ENCODE measurements at places on chromosomes 4 and X.

DNA sequence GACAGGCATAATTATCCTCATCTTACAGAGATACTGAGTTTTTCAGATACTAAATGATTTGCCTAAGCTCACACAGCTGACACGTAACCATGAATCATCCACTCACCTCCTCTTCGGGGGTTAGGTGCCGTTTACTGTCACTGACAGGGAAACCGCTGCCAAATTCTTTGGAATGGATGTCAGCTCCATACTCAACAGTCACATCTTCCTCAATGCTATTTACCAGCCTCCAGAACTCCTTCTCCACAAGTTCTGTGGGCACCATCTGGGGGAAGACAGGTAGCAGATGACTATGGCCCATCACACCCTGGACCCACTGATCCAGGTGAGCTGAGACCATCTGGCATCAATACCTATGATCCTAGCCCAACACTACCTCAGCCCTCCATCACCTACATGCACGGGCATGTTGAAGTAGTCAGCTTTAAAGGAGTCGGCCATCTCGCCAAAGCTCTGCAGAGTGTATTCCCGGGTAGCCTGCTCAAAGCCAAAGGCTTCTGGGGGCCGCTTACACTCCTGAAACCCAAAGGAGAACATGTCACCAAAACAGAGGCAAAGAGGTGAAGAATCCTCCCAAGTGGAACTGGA lies 13.5 kb downstream of the KDM5C start:
- no peak for DNase-seq

DNA sequence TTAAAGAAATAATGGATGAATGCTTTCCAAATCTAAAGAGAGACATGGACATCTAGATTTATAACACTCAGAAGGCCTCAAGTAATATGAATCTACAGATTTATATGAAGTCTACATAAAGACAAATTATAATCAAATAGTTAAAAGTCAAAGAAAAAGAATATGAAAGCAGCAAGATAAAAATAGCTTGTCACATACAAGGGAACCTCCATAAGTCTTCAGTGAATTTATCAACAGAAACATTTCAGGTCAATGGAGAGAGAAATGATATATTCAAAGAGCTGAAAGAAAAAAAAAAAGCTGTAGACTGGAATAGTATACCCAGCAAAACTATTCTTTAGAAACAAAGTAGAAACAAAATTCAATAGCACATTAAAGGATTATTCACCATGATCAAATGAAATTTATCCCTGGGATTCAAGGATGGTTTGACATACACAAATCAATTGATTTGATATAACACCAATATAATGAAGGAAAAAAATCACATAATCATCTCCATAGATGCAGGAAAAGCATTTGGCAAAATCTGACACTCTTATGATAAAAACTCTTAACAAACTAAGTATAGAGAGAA lies 346.6 kb upstream of the PABPC4L start:
- DNase-seq = no peak

- DNase-seq = peak; percentile 43
Measured at GRCh38 chr4:173167758-173168395, 734 bp upstream of the GALNT7 start.

DNA sequence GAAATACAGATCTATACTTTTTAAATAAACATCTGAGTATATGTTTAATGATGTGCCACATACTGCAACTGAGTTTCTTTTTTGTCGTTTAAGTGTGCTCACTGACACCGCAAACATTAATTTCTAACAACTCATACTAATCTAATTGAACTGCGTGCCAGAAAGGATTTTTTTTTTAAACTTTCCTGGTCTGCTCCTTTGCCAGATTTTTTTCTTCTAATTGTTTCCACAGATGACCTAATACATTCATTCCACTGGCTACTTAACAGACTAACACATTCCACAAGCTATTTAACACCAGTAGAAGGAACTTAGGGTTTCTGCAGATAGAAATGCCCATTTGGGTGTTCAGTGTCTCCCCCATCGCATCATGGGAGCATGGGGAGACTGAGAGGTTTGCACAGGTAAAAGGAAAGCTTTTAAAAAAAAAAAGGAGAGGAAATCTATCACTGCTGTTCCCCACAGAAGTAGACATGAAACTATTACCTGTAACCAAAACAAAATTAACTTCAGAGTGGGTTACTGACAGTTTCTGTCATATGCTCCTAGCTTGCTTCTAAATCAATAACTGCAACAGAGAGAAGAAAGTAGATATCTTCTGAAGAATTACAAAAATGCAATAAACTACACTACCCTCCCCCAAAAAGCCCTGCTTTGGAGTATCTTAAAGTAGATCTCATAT lies 31.6 kb downstream of the SH3KBP1 start:
- no peak for DNase-seq

- no peak for DNase-seq
Measured at GRCh38 chrX:46991664-46992063, 79.4 kb downstream of the JADE3 start.

DNA sequence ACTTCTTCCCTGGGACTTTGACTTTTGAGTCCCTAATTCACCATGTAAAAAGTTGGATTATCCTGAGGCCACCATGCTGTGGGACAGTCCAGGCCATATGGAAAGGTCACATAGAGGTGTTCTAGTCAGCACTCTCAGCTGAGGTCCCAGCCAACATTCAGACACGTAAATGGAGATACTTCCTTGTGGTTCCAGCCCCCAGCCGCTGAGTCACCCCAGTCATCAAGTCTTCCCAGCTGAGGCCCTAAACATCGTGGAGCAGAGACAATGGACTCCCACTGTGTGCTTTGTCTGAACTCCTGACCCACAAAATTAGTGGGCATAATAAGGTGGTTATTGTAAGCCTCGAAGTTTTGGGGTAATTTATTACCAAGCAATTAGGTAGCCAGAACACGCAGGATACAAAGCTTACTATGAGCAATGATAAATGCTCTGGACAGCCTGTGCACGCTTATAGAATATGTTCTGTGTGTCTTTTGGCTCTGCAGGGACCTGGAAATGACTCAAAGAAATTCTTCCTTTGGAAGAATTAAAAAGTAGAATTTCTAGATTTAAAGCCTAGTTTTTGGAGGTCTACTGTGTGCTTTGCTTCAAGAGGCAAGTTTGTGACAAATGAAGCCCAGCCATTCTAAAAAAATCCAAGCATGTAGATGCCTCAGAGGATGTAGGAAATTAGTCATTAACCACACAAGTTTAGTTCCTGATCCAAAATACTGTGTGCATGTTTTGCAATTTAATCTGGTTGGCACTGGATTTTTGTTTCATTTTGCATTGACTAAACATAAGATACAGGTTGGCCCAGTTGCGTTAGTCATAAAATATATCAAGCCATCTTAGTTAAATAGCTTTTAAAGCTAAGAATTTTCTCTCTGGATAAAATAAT lies 33.2 kb upstream of the SLC9A7 start:
- DNase-seq = peak; percentile 14

- no peak for DNase-seq
Measured at GRCh38 chr4:90727938-90728337, 600.7 kb downstream of the CCSER1 start.

DNA sequence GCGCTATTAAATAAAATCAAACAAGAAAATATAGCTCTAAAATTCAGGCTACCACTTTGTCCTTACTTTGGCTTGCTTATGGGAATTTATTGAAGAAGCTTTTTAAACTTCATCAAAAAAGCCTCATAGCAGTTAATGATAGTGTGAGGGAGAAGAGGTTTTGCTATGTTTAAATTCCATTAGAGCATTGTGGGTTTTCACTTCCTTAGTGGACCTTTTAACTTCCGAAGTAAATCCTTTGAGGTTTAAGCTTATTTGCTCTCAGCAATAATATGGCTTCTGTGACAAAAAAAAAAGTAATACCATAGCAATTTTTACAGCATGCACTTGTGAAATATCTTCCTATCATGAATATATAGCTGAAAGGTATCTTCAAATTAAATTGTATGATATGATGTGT lies 120.2 kb upstream of the NDST4 start:
- DNase-seq = no peak

DNA sequence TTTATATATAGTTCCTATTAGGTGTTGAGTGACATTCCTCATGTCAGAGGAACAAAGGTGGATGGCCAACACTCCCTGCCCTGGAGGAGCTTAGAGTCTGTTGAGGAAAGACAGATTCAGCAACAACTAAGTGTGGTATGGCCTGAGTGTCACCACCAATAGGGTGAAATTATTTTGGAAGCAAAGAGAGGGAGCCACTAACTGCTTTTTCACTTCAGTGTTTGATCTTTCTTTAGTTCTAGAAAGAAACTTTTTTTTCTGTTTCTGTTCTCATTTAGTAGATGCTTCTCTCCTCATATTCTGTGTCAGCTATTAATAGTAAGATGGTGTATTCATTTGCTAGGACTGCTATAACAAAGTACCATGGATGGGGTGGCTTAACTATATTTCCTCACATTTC lies 81.5 kb downstream of the ARX start:
- no peak for DNase-seq

DNA sequence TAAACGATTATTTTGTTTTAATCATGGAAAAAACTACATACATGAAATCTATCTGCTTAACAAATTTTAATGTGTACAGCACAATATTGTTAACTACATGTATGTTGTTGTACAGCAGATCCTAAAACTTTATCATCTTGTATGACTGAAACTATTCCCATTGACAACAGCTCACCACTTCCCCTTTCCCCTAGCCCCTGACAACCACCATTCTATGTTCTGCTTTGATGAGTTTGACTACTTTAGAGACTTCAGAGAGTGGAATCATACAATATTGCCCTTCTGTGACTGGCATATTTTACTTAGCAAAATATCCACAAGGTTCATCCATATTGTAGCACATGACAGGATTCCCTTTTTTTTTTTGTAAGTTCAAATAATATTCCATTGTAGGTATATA lies 185.9 kb downstream of the CFAP299 start:
- no peak for DNase-seq

GRCh38 chrX:132001127-132001526 lies 22.0 kb upstream of the STK26 start:
- no peak for DNase-seq

- DNase-seq = peak; percentile 10
Measured at GRCh38 chr4:65007841-65008439, 598.7 kb upstream of the TECRL start.

GRCh38 chr4:99846891-99847290 lies 30.3 kb downstream of the DAPP1 start:
- DNase-seq = no peak

DNA sequence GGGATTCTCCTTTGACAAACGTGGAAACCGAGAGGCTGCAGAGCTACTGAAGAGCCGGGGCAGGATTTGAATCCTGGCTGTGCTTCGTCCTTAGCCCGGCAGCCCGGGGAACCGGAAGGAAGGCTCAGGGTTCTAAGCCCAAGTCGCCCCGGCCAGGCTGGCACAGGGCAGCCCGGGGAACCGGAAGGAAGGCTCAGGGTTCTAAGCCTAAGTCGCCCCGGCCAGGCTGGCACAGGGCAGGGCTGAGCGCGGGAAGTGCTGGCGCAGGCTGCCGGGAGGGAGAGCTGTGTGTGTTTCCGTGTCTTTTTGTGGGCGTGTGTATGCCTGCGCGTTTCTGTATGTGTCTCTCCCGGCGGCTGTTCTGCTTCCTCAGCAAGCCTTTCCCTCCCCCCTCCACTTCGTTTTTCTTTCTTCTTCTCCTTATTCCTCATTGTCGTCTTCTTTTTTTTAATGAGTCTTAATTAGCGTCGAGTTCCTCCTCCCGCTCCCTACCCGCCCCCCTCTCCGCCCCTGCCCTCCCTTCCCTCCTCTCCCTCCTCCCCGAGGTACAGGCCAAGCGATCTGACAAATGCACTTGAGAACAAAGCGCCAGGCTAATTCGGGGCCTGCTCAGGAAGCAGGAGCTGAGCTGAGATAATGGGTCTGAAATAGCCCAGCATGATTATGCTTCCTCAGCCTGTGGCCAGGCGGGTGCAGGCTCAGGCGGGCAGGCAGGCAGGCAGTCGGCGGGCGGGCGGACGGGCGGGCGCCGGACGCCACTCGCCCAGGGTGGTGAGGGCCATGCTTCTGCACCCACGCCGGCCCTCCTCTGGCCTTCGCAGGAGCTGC lies 65.9 kb downstream of the EFNB1 start:
- DNase-seq = no peak

DNA sequence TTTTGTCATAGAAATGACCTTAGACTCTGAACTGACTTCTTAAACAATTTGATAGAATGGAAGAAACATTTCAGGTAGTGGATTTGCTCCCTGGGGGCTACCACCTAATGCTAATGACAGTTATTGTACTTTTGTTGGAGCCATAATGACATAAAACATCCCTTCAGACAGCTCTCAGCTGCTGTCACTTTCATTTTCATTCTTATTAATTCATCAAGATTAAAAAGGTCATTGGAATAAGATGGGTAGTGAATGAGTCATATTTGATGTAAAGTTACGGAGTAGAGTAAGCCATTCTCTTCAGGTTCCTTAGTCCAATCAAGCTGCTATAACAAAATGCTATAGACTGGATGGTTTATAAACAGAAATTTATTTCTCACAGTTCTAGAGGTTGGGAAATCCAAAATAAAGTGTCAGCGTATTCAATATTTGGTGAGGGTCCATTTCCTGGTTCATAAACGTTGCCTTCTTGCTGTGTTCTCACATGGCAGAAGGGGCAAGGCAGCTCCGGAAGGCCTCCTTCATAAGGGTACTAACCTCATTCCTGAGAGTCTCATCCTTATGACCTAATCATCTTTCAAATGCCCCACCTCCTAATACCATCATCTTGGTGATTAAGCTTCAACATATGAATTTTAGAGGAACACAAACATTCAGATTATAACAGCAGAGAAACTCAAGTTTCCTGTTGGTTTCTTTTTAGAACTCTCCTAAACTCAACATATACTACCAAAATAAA lies 268.5 kb downstream of the ARAP2 start:
- DNase-seq = no peak

DNA sequence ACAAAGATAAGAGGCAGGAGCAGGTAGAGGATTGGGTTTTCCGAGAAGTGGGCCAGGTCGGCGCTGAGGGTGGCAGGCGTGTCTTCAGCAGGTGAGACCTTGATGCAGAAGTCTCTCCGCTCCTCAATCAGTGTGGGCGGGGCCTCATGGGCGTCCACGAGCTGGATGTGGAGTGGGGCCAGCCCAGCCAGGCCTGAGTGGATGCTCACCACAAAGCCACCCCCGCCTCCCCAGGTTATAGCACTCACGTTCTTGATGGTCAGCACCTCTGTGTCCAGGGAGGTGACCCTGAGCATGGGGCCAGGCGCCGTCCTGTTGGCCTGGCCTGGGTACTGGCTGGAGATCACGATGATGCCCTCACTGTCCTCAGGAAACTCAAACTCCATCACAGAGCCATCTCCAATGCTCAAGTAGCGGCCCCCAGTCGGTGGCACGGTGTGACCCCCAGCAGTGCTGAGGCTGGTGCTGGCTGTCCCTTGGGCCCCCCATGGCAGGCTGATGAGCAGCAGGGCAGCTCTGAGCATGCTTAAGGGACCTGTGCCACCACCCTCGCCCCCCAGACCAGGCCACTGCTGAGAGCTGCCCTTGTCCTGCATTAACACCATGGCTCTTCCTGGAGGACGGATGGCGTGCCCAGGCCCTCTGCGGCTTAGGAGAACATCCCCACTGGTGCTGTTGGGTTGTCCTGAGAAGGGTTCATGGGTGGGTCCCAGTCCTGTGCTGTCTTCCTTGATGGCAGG lies 1.9 kb downstream of the SLC10A3 start:
- DNase-seq = no peak

Data from GM20000 (cell line).